ENCODE measurements at places on chromosomes 16 and 17. TPM values are rescaled to one million over a fixed set of nuclear protein-coding genes. Genes with fewer than 3 reads are reported as not detected.

- DNase-seq: peak; percentile 76
Observed at GRCh38 chr17:40909755-40910154, 24.7 kb upstream of the KRT20 start.

The CES1 gene
- 0.10 TPM for total RNA-seq

DNA sequence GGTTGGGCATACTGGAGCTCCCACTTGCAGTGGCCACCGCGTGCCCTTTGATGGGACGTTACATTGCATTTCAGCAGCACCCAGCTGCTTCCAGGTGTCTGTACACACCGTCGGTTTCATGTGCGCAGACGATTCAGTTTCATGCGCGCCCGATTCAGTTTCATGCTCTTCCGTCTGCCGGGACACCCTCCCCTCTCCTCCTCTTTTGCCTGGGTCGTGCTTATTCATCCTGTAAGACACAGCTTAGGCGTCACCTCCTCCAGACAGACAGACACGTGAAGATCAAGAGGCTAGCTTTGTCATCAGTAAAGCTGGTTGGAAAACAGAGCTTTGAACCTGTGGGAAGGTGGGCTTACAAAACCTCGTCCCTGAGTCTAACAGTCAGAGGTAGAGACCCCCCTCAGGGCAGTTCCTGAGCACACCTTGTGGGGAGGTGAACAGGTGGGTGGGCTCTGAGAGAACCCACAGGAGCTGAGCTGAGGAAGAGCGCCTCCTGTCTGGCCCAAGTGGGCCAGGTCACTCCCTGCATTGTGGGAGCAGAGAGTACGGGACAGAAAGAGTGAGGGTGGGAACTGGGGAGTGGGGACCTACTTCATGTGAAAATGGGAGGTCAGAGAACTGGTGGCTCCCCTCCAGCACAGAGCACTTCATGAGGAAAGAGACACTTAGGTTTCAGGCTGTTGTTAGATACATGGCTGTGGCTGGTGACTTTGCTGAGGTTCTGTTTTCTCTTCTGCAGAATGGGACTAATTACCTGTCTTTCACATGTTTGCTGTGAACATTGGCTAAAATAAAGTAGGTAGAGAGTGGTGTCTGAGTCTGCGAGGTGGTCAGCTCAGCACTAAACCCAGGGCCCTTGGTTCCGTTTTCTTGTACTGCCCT lies 122.1 kb downstream of the SNX29 start:
- no peak for DNase-seq

The TMEM235 gene
- not detected for total RNA-seq

GRCh38 chr16:5446623-5447240 lies 349.1 kb upstream of the EEF2KMT start:
- no peak for DNase-seq

The SULT1A2 gene
- 0.25 TPM for total RNA-seq

All from foreskin keratinocyte (primary cell).